Spleen (tissue), 13 donors: ENCODE measurements at places on chromosomes 12 and 14. TPM values are rescaled to one million over a fixed set of nuclear protein-coding genes. Genes with fewer than 3 reads are reported as not detected.

DNA sequence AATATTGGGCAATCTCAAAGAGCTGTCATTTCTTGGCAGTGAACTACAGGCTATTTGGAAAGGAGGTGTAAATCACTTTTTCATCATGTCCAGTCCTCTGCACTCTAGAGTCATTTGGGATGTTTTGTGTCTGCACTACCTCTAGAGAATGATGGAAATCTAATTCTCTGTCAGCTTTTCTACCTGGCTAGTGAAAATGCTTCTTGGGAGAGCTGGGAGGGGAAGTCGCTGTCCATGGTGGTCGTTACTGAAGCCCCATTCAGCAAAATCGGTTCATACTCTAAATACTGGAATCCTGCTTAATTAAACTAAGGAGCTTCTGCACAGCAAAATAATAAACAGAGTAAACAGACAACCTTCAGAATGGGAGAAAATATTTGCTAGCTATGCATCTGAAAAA is 251.8 kb downstream of the APAF1 start:
- H3K27ac ChIP-seq = no peak overlapping the region
- no peak for DNase-seq
- no peak overlapping the region for H3K4me3 ChIP-seq

- H3K36me3 ChIP-seq = no peaks in the 10 kb centered on the region
- no peaks in the 10 kb centered on the region for H3K27me3 ChIP-seq
- peaks cover 17% of the 10 kb centered on the region for H3K4me1 ChIP-seq
These were observed 1.1 kb upstream of the PPP1R13B start for GRCh38 chr14:103848175-103849077.

The RNFT2 gene
- 4.4 TPM for total RNA-seq

The JAG2 gene
- total RNA-seq = 5.2 TPM
